Activated CD4-positive, alpha-beta T cell treated with anti-CD3 and anti-CD28 coated beads, Interleukin-2, amount 50 U/mL, for 24 hours (primary cell): ENCODE measurements at places on chromosomes 13 and 19.
A peak's percentile ranks its signal among the peaks of the same experiment; 100 is the strongest.

DNA sequence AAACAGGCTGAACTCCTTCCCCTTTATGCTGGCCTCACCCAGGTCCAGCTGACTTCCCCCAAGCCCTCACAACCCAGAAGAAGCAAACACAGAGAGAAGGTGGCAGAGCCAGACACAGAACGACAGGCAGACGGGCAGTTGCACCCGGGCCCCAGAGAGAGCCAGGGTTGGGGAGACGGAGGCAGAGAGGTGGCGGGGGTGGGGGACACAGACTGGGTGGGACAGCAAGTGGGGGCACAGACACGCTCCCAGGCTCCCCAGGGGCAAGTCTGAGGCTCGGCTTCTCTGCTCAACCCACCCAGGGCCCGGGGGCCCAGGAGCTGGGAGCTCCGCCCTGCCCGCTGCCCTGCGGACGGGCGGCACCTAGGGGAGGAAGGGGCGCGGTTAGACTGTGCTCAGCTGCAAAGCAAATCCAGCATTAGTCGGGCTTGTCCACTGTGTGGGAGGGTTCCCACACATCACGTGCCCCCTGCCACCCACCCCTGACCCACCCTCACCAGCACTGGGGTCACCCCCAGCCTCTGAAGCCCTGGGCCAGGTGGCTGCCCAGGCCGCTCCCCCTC lies 31.3 kb upstream of the ASF1B start:
- DNase-seq, result no peak

GRCh38 chr19:15453091-15453578 lies 3.4 kb upstream of the WIZ start:
- DNase-seq, result no peak

- DNase-seq, result no peak
Observed at GRCh38 chr13:71828117-71828516, 38.9 kb downstream of the DACH1 start.

GRCh38 chr13:23899555-23899954 lies 2.3 kb upstream of the C1QTNF9B start:
- DNase-seq, result no peak

DNA sequence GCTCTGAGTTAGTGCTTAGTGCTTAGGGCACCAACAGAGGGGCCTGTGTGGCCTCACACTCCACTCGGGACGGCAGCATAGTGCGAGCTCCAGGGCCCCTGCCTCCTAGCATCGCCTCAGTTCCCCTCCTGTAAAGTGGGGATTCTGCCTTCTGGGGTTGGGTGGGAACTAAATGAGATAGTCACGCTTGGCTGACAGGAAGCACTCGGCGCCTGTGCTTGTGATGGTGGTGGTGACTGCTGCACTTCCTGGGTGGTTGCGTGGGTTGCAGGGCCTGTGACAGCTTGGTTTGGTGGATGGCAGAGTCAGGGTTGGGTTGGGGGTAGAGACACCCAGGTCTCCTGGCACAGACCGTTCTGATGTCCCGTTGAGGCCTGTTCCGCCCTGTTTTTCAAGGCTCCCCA lies 7.7 kb downstream of the PLEKHF1 start:
- peak; percentile 66 for DNase-seq

- no peak for DNase-seq
Observed at GRCh38 chr13:83798731-83799130, 83.5 kb downstream of the SLITRK1 start.

- DNase-seq, result no peak
Observed at GRCh38 chr19:5695649-5696195, 5.6 kb downstream of the RPL36 start.

- DNase-seq, result no peak
Observed at GRCh38 chr19:38060331-38060730, 153.3 kb downstream of the SIPA1L3 start.

GRCh38 chr19:16208847-16209665 lies 11.3 kb downstream of the AP1M1 start:
- no peak for DNase-seq

- no peak for DNase-seq
Observed at GRCh38 chr13:75813323-75813722, 177.2 kb downstream of the LMO7 start.

GRCh38 chr13:20028953-20029352 lies 70.4 kb downstream of the ZMYM2 start:
- DNase-seq, result no peak

DNA sequence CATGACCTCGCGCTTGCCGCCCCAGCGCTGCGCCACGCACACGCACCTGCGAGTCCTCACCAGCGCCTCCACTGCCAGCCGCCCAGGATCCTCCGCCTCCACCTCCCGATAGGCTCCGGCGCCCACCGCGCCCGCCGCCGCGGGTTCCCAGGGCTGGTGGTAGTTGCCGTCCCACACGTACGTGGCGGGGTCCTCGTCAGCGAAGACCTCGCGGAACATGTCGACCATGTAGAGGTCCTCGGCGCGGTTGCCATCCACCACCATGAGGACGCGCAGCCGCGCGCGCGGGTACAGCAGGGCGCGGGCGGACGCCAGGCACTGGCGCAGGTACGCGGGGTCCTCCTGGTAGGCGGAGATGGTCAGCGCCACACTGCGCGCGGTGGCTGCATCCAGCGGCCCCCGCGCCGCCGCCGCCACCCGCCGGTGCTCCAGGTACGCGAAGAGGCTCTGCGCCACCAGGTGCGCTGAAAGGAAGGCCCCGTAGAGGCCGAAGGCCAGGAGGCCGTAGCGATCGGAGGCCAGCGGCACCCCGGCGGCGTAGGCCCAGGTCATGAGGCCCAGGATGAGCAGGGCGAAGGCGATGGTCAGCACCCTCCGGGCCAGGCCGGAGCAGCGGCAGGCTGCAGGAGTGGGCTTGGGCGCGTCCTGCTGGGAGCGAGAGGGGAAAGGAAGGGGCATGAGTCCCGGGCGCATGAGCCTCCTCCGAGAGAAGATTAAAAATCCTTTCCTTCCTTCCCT lies 4.4 kb downstream of the HAS1 start:
- no peak for DNase-seq

- peak; percentile 24 for DNase-seq
Observed at GRCh38 chr19:43439032-43439708, 24.5 kb downstream of the TEX101 start.

DNA sequence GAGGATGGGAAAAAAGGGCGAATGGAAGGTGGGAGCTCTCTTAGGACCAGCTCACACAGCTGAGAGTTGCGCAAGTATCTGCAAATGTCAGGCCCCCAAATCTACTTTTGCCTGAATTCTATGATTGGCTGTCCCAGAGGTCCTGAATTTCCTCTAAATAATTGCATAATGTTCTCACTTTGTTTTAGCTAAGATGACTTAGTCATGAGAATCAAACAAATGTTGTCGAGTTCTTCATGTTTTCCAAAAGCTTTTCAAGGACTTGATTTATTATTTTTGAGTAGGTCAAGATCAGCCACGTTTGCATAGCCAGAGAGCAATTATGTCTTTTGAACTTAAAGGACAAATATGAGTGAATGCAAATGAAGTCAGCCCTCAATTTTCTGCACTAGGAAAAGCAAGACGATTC lies 246.6 kb upstream of the MAB21L1 start:
- no peak for DNase-seq

- DNase-seq, result no peak
Observed at GRCh38 chr13:110812869-110813645, 99.6 kb downstream of the ING1 start.

- no peak for DNase-seq
Observed at GRCh38 chr13:46515803-46516202, 37.2 kb upstream of the LRCH1 start.

DNA sequence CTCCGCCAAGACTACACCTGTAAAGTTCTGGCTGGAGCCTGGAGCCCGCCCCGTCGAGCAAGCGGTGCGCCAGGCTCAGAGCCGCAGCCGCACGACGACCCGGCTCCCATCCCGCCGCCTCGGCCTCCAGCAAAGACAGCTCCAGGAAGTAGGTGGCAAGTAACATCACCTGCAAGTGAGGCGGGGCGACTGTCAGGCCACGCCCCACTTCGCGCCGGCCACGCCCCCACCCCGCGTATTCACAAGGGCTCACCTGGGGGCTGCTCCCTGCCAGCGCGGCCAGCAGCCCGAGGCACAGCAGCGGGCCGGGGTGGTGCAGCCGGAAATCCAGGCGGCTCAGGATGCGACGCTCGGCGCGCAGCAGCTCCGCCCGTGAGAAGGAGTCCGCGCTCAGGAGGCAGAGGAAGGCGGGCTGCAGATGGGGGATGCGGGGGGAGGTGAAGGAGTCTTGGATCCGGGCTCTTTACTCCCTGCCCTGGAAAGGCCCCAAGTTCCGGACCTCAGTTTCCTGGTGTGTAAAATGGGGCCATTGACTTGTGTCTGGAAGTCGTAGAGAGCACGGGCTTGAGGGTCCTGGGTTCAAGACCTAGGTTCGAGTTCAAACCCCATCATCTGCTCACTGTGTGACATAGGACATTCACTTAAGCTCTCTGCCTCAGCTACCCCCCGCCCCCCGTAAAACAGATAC lies 3.2 kb downstream of the CCNP start:
- DNase-seq, result no peak

GRCh38 chr13:40172149-40172591 lies 494.3 kb downstream of the FOXO1 start:
- DNase-seq, result no peak

DNA sequence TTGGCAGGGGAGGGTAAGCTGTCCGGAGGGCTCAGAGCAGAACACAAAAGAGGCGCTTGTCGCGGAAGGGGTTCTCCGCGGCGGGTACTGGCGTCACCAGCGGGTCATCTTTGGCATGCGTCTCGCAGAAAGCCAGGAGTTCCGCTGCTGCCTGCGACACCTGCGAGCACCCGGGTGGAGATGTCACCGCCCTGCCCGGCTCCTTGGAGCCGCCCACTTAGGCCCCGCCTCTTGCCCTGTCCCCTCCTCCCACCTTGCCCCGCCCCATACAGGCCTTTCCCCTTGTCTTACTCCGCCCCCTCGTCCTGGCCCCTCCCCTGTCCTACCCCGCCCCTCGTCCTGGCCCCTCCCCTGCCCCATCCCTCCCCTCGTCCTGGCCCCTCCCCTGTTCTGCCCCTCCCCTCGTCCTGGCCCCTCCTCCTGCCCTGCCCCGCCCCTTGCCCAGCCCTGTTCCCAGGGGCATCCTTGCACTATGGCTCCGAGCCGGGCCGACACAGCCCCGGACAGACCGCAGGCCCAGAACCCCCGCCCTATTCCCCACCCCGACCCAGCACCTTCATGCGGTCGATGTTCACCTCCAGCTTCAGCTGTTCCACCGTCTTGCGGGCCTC lies 1.9 kb downstream of the GNG8 start:
- DNase-seq, result peak; percentile 90

GRCh38 chr19:49297403-49297802 lies 27.6 kb downstream of the SLC6A16 start:
- DNase-seq, result no peak

- DNase-seq, result no peak
Observed at GRCh38 chr13:45781553-45782326, 69.8 kb downstream of the SIAH3 start.

GRCh38 chr13:93945621-93946020 lies 533.9 kb downstream of the DCT start:
- DNase-seq, result no peak

DNA sequence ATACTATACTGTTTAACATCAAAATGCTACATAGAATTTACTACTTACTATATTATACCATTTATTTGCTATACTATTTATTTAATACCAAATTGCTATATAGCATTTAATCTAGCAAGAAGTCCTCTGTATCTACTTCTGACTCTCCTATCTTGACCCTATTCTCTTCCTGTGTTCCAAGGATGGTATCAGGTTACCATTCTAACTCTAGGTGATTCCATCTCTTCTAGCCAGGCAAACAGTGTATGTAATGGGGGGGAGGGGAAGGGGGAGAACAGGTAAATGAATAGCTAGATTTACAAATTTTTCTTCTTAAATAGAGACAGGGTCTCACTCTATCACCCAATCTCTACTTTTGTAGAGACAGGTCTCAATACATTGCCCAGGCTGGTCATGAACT lies 200.3 kb downstream of the DIAPH3 start:
- DNase-seq, result no peak

- no peak for DNase-seq
Observed at GRCh38 chr13:28734906-28735305, 16.1 kb upstream of the SLC46A3 start.

- DNase-seq, result no peak
Observed at GRCh38 chr19:44947041-44947581, 1.3 kb downstream of the APOC2 start.

- DNase-seq, result no peak
Observed at GRCh38 chr13:111158136-111158805, 43.2 kb downstream of the ARHGEF7 start.

- DNase-seq, result no peak
Observed at GRCh38 chr19:48870048-48870447, 1.6 kb upstream of the PLEKHA4 start.

- no peak for DNase-seq
Observed at GRCh38 chr13:64327505-64328194, 2902.5 kb downstream of the PCDH9 start.

GRCh38 chr13:60047918-60048317 lies 115.8 kb downstream of the DIAPH3 start:
- no peak for DNase-seq

- no peak for DNase-seq
Observed at GRCh38 chr13:36453516-36453915, 21.2 kb downstream of the CCNA1 start.

- no peak for DNase-seq
Observed at GRCh38 chr13:48819376-48819775, 156.3 kb upstream of the FNDC3A start.

- DNase-seq, result no peak
Observed at GRCh38 chr19:3057275-3057714, 5.0 kb downstream of the TLE5 start.

DNA sequence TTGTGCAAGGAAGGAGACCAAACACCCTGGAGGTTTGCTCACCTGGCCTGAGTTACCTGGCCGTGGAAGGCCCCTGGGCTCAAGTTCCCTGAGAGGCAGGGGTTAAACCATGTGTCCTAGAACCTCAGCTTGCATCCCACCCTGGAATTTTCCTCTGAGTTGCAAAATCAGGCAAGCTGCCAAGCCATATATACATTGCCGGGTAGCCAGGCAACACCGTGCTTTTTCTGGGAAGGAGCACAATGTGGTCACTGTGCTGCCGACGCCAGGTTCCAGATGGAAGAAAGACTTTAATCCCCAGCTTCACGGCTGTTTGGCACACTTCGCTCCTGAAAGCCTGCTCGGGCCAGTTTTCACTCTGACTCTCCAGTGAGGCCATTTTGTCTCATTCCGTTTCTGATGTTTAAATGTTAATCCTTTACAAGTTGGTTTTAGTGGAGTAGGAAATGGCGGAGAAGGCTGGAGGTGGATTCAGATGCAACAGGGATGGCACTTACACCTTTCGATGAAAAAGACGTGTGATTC lies 60.1 kb upstream of the PEG3 start:
- no peak for DNase-seq

GRCh38 chr13:74299721-74300120 lies 165.5 kb upstream of the KLF12 start:
- DNase-seq, result no peak

GRCh38 chr13:85074543-85075313 lies 724.5 kb downstream of the SLITRK6 start:
- DNase-seq, result no peak

DNA sequence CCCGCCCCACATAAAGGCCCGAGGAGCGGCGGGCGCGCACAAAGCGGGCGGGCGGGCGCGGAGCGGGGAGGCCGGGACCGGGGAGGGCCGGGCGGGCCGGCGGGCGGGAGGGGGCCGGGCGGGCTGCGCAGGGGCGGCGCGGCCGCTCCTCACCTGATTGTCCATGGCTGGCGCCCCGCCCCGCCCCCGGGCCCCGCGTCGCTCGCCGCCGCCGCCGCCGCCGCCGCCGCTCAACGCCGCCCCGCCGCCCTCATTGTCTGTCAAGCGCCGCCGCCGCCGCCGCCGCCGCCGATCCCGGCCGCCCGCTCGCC lies 200 bp downstream of the MLLT1 start:
- DNase-seq, result no peak
